A549 treated with AZD2906 at 1 μM for 4 hours (cell line): ENCODE measurements at places on chromosomes 4 and X. TPM values are rescaled to one million over a fixed set of nuclear protein-coding genes. Genes with fewer than 3 reads are reported as not detected.

The CT45A10 gene
- 0.19 to 0.56 TPM (median 0.32 TPM) in 4 of 5 replicates, not detected in the other for total RNA-seq

The ANK2 gene
- 0.57 to 0.74 TPM (median 0.68 TPM) in 5 replicates for total RNA-seq

The ENPEP gene
- total RNA-seq, result 0.02 to 0.16 TPM (median 0.10 TPM) in 5 replicates

The SATL1 gene
- total RNA-seq, result not detected in 5 replicates

The TLL1 gene
- 0.12 to 0.38 TPM (median 0.15 TPM) in 5 replicates for total RNA-seq

The CLDN22 gene
- not detected in 5 replicates for total RNA-seq

The SLBP gene
- total RNA-seq, result 68.3 to 97.7 TPM (median 68.4 TPM) in 5 replicates

The TLR2 gene
- 0.57 to 0.86 TPM (median 0.79 TPM) in 5 replicates for total RNA-seq

The EXOC1L gene
- not detected in 5 replicates for total RNA-seq

The UGT2B10 gene
- total RNA-seq, result 0.03 to 0.06 TPM in 2 of 5 replicates, not detected in the others

The TMPRSS11D gene
- not detected in 5 replicates for total RNA-seq

The ADH1C gene
- total RNA-seq, result not detected in 5 replicates

The HS3ST1 gene
- total RNA-seq, result 0.30 to 0.98 TPM (median 0.46 TPM) in 5 replicates

The SPANXA1 gene
- 0.17 to 0.24 TPM in 2 of 5 replicates, not detected in the others for total RNA-seq

The DUSP21 gene
- not detected in 5 replicates for total RNA-seq

The LSM6 gene
- total RNA-seq, result 29.1 to 43.0 TPM (median 33.2 TPM) in 5 replicates

The CNKSR2 gene
- 1.6 to 2.6 TPM (median 2.1 TPM) in 5 replicates for total RNA-seq
